ENCODE measurements at places on chromosomes 1 and 21.

DNA sequence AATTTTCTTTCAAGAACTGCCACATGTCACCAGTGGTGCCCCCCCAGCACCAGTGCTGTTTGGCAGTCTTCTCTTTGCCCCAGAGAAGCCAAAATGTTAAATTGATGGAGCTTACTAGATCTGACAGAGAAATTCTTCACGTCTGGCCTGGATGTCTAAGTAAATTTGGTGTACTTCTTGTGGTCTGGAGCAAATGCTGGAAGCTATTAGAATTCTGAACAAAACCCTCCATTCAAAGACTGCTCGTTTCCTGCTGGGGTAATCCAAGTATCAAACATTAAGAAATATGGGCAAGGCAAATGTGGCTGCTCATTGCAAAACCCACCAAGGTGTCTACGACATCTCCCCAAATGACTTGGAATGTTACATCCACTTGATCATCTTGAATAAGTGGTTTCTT, 92.3 kb downstream of the ROR1 start:
- no peak for DNase-seq

DNA sequence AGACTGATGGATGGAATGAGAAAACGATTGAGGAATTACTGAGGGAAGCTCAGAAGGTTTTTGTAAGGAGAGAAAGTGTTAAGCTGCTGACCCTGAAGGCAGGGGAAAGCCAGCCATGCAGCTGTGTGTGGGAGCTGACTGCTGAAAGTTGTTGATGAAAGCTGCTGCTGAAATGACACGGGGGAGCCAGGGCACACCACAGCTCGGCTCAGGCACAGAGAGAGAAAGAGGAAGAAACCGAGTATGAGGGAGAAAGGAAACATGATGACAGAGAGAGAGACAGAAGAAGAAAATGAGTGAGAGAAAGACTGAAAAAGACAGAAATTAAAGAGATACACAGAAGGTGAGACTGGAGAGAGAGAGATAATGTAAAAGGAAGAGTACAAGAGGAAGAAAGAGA, 115.5 kb downstream of the LRRC53 start:
- no peak for DNase-seq

DNA sequence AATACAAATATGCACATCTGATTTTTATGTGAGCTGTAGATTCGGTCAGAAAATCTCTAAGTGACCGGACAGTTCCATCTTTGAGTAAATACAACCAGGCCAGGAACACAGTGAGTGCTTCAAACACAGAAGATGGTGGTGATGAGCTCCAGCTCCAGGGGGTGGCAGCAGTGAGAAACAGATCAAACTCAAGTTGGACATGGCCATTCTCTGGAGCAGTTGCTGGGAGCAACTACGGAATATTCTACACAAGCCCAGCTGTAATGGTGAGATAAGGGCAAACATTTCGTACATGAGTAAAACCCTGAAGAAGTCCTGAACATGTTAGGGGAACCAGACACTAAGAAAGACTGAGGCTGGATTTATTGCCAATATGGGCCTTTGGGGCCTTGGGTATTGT, 100.7 kb downstream of the BARHL2 start:
- no peak for DNase-seq

GRCh38 chr1:98055457-98055856, 134.6 kb upstream of the DPYD start:
- DNase-seq: no peak

GRCh38 chr1:67264152-67264551, 43.5 kb upstream of the IL12RB2 start:
- DNase-seq: no peak

DNA sequence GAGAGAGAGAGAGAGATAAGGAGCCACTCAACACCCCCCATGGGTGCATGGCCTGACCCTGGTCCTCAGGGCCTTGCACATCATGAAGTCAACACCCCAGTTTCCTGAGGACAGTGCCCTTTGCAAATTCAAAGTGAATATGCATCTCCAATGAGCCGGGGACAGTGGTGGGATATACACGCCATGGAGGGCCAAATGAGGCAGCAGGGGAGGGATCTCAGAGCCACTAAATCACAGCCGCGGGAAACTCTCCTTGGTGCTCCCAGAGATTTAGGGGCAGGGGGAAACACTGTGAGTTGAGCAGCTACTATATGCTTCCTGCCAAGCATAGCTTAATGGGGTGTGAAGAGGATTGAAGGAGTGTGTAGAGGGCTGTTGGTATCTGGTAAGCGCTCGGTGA, 35.5 kb downstream of the MATN1 start:
- DNase-seq: no peak

- DNase-seq: no peak
Measured at GRCh38 chr1:173175514-173176145, 31.5 kb downstream of the TNFSF4 start.

DNA sequence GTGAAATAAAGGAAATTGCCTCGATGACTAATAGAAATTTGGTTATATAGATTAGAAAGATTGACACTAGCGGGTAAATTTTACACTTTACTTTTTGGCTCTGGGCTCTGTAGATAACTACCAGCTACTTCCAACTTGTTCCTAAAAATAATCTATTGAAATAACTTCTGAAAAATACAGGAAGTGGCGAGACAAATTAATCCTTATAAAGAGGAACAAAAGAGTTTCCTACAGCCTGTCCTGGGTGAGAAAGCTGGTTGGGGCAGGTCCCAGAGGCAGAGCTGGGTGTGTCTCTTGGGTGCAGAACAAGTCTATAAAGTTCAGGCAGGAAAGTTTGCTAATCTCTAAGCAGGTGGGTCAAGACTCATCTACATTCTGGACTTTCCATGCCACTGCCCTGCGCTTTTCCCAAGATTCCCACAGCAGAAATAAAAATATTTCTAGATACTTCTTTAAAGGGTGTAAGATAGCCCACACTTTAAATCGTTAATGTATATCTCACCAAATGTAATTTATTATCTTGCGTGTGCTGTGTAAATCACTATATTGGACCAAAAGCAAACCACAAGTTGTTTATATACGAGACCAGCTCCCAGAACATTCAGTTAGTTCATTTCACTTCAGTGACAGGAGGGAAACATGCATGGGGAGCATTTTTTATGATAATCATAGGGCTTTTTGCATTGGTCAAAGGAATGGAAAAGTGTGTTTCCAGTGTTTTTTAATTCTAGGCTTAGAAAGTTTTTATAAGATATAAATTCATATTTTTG, 70.1 kb upstream of the NRIP1 start:
- no peak for DNase-seq

- no peak for DNase-seq
Measured at GRCh38 chr1:3922201-3922725, 22.2 kb upstream of the C1orf174 start.

DNA sequence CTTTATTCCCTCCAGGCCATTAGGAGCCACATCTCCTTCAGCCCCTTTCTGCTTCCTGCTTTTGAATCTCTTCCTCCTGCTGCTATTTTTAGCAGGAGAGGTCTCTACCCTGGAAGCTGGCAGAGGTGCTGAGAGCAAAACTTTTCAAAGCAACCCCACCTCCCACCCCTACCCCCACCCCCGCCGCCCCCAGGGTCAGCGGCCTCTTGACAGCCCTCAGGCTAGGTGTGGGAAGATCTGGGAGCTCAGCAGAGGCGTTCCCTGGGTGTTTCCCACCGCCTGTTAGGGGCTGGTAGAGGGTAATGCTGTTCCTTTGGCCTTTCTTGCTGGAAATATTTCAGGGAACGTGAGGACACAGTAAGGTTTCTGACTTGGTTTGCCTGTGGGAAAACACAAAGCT, 112.5 kb upstream of the CACHD1 start:
- no peak for DNase-seq

DNA sequence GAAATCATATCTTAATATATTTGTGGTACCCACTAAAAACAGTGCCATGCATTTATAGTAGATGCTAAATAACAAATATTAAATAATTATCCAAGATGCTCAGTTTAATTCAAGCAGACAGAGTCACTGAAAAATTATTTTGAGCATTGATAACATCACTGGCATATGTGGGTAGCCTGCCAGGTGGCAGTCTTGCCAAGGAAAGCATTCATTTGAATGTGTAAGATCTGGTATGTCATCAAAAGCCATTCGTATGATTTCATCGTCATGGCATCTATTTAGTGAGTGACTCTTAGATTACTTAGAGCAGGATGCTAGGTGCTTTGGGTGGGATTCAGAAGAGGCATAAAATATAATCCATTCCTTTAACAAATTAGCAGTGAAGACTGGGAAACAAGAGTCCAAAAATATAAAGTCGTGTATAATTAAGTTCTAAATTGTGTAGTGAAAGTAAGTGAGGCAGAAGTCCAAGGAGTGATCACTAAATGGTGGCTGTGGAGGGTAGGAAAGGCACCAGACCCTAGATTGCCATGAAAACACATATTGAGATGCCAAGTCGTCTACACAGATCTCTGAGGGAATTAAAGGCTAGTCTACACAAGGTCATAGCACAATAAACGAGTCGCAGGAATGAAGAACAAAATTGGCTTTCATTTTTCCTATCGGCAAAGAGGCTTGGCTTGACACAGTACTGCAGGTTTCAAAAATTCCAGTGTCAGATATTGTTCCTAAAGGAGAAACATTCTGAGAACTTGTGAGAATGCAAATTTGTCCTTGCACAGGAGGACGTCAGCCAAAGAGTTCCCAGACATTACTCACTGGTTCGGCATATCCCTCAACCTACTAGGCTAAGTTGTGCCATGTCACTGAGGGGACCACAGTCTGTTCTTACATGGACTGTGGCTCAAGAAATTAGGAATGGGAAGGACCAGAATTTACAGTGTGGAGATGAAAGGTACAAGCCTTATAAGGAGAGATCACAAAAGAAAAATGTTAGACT, 130.8 kb downstream of the LYPLAL1 start:
- no peak for DNase-seq

GRCh38 chr21:14251336-14251735, 35.4 kb downstream of the RBM11 start:
- no peak for DNase-seq

DNA sequence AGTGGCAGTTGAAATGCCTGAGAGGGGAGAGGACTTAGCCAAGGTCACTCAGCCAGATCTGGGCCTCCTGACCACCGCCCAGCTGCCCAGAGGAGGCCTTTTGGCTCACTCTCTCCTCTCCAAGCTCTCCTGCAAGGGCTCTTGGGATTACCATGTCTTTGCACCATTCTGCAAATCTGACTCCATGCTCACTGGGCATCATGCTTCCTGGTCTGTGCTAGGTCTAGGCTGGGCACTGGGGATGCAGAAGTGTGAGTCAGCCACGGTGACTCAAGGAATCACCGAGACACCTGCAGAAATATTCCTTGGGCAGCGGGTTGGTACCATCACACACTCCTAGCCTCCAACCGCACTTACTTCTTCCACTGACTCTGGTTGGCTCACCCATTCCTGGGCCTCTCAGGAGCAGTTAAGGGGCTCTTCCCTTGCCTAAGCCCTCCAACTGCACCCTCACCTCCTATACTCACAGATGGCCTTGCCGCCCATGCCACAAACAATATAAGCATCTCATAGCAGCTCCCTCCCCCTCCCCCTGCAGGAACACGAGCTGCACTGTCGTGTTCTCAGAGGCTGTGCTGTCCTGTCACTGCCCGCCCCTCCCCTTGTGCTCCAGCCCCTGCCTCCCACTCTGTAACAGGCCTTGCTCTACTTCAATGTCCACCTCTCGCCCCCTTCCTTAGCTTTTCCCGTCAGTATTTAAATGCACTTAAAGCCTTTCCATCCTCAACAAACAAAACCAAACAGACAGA, 34.8 kb downstream of the CDCP2 start:
- DNase-seq: peak; percentile 17
